ENCODE measurements at places on chromosomes 11 and 22.

- DNase-seq, result peak; percentile 92
These were observed 21.7 kb downstream of the FAM168A start for GRCh38 chr11:73576185-73576614.

DNA sequence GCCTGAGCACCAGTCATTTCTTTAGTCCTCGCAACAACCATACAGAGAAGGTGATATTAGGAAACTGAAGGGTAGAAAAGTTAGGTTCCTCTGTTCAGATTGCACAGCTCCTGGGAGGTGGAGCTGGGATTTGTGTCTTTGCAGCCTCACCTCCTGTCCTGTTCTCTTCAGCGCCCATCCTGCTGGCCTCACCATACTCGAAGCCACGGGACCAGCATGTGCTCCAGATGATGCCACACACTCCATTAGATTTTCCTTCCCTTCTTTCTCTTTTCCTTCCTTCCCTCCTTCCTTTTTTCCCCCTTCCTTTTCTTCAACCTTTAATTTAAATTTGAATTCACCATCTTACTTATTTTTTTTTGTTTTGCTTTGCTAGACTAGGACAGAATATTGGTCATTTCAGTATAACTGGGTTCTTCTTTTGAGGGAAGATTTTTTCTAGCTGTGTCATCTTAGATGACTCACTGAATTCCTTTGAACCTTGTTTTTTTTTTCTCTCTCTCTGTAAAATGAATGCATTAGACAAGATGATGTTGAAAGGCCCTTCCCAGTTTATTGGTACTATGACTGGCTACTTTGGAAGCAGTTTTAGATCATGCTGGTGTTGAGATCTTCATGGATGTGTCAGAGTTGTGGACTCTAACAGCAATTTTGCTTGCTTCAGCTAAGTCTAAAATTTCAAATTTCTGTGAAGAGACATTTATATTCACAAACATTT lies 662.5 kb upstream of the TENM4 start:
- DNase-seq, result no peak

GRCh38 chr22:38238519-38239071 lies 34.2 kb downstream of the TMEM184B start:
- DNase-seq, result no peak

- DNase-seq, result no peak
These were observed 77.4 kb downstream of the MN1 start for GRCh38 chr22:27724157-27724556.

DNA sequence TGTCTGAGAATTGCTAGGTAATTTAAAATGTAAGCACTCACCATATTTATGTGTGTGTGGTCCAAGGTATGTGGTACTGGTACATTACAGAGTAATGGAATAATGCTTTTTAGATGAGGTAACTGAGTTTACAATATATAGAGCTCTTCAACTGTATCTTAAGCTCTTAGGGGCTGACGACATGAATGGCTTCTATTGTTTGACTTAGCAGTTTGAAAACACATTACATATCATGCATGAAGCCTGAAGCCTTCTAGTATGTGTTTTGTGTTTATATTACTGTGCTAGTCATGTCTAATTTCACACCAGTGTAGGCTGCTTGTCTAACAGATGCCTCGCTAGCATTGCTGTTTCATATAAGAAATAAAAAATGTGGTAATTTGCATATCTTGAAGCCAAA lies 37.2 kb downstream of the GAS2 start:
- peak; percentile 52 for DNase-seq

GRCh38 chr22:25375683-25376082 lies 156.2 kb downstream of the CRYBB2 start:
- DNase-seq, result no peak

GRCh38 chr11:112856591-112856990 lies 104.6 kb upstream of the NCAM1 start:
- DNase-seq, result no peak

- no peak for DNase-seq
These were observed 17.4 kb downstream of the LIMK2 start for GRCh38 chr22:31229402-31230079.

DNA sequence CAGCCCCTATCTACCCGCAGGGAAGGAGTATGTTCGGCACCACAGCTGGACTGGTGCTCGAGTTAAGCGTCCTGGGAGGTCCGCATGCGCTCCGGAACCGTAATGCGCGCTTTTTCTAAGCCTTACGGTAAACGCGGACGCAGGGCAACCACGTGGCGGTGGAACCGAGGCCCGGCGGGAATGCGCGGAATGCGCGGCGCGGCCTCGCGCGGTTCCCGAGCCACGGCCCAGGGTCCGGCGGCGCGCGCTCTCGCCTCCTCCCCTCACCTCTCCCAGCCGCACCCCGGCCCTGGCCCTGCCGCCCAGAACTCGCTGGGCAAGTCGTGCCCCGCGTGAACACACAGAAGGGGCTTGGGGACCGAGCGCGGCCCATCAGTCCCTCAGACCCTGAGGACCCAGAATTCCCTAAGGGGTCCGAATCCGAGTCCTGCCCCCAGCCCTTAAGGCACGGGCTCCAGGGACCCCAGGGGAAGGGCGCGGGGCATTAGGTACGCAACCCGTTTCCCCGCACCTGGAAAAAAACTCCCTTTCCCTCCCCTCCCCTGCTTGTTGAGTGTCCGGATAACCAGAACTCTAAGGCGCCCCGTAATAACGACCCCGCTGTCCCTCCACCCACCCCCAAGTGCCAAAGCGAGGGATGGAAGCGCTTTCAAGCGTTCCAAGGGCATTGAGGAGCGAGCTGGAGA lies 4.3 kb upstream of the CCND1 start:
- DNase-seq, result no peak

DNA sequence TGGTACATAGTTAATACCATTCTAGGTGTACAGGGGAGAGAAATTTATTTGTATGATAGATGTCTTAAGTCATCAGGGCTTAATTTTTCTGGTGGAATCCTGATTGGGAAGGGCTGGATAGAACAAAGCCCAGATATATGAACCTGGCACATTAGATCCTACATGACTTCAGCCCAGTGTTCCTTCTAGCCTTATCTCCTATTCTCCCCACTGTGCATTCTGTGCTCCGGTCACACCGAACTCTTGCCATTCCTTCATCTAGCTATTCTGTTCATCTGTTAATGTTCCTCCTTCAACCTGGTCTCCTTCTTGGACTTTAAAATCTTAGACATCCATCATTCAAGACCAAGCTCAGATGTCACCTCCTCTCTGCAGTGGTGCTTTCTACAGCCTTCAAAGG lies 68.9 kb upstream of the EED start:
- no peak for DNase-seq

GRCh38 chr11:2553886-2554285 lies 109.1 kb downstream of the KCNQ1 start:
- no peak for DNase-seq

- no peak for DNase-seq
These were observed 18.8 kb upstream of the SYT13 start for GRCh38 chr11:45304992-45305335.

DNA sequence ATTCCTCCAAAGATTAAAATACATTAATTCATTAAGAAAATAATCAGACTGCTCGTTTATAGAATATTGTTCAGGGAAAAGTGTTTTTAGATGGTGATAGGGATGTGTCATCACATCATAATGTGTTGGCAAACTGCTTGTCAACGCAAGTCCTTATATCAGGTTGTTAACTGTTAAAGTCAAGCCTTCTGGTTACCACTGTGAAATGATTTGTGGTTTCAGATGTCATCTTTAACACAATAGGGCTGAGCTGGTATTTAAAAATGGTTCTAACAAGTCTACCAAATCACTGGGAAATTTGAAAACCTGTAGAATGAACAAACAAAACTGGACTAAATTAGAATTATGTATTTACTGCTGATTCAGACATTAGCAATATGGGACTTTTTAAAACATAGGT lies 2.4 kb upstream of the MMP13 start:
- DNase-seq, result no peak

- DNase-seq, result no peak
These were observed 325.4 kb downstream of the JRKL start for GRCh38 chr11:96715208-96715607.

GRCh38 chr11:103870821-103871309 lies 165.6 kb upstream of the DDI1 start:
- no peak for DNase-seq

GRCh38 chr11:118522571-118523072 lies 4.7 kb upstream of the TTC36 start:
- no peak for DNase-seq

- DNase-seq, result no peak
These were observed 47.5 kb upstream of the SHISAL1 start for GRCh38 chr22:44360306-44360667.

DNA sequence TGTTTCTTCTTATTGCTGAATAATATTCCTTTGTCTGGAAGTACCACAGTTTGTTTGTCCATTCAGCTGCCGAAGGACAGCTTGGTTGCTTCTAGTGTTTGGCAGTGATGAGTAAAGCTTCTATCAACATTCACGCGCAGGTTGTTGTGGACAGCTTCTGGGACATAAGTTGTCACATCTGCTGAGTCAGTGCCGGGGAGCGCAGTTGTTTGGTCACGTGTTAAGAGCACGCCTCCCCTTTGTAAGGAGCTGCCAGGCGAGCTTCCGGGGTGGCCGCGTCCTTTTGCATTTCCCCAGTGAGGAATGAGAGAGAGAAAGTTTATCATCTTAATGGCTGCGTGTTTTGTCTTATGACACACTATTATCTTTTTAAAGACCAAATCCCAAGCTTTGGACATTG lies 30.3 kb downstream of the SAMM50 start:
- no peak for DNase-seq

DNA sequence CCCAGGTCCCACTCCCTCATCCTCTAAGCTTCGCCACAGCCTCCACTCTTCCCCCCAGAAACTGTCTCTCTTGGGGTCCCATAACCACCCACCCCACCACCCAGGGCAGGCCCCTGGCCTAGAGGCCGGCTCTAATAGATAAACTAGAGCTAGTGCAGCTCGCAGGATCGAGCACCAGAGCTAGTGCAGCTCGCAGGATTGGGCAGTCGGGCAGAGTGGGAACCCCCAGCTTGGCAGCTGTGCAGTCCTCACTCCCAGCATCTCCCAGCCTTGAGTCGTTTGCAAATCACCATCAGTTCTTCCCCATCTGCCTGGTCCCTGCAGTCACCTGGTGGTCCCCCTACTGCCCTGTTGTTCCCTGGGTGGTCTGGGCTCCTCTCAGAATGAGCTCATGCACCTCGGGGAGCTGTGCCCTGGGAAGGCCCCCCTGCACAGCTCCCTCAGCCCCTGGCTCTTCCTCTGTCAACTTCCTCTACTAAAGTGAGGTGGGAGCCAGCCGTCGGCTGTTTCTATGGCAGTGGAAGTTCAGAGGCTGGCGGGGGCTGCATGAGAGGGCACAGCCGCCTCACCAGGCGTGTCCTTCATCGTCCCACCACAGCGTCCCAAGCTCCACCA lies 15.5 kb upstream of the SHANK2 start:
- DNase-seq, result no peak

DNA sequence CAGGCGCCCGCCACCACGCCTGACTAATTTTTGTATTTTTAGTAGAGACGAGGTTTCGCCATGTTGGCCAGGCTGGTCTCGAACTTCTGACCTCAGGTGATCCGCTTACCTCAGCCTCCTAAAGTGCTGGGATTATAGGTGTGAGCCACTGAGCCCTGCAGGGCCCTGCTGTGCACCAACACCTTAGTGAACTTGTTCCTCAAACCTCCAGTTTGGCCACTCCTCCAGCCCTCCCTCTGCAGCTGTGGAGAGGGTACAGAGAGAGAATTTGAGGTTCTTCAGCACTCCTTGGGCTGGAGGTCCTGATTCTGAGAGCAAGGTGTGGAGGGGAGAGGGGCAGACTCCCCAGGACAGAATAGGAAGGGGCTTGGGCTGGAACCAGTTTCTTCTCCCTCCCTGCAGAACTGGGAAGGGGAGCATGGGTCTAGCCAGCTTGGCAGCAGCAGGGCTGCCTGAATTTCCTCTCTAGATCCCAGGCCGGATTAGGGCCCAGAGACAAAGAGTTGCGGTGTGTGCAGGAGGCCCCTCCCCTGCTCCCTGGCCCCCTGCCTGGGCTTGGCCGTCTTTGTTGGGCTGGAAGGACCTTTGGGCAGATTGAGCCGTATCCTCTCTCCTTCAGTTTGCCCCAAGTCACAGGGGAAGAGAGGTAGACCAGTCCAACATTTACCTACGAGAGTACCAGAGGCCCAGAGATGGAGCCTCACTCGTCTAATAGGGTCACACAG lies 2.3 kb upstream of the PEX16 start:
- no peak for DNase-seq

DNA sequence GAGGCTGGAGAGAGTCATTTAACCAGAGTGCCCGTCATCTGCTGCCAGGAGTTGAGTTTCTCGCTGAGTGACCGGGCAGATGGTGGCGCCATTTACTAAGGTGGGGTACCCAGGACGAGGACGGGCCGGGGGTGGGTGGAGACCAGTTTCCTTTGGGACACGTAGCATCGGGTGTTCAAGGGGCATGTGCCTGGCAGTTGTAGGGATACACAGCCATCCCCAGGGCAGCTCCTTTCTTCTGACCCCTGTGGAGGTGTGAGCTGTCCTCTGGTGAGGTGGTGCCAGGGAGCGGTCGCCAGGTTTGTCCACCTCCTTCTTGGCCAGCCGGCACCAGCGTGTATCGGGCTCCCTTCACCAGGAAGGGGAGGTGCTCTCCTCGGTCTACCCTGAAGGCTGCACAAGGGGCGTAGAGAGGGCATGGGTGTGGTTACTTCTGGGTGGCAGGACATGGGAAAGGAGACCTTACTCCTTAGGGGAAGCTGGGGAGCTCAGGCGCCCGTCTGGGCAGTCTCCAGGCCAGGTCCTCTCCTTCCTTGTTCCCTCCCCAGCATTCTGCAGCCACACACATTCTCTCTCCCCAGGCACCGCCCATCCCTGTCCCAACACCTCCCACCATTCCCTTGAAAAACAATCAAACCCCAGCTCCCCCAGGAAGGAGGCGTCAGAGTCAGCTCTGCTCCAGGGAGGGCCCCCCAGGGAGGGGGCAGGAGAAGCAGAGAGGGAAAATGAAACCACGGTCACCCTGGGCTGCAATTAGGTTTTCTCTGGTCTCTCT lies 10.3 kb upstream of the MB start:
- DNase-seq, result peak; percentile 69

DNA sequence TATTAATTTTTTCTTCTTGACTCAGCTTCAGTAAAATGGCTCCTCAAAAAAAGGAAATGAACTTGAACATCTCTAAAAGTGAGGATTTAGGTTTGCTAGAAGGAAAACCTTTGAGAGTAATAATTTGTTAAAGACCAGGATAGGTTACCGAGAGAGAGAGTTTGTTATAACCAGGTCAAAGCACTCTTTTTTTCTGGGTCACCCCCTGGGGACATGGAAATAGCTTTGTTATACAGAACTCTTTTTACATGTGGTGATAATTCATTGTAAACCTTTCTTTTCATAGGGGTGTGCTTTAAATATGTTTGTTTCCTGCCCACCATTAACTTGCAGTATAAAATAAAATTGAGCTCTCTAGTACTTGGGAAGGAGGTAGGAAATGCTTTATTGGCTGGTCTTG lies 47.7 kb downstream of the DNAJC24 start:
- peak; percentile 12 for DNase-seq

GRCh38 chr11:29756871-29757270 lies 260.0 kb downstream of the KCNA4 start:
- DNase-seq, result no peak

Measured in NCI-H2227 treated with DMSO at 0.1 percent for 48 hours (cell line).